ENCODE measurements at places on chromosomes 2 and 18.

DNA sequence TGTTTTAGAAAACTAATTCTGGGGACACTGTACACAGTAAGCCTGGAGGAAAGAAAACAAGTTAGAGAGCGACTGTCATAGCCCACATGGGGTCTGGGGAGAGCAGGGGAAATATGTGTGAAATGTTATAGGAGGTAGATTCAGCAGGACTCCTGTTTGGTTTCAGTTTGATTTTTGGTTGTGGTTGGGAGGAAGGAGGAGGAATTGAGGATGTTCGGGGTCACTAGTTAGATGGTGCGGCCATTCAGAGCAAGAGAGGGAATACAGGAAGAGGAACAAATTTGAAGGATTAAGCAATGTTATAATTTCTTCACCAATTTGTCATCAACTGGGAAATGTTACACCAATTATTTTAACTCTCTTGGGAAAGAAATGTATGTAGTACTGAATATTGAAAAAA is 25.1 kb downstream of the TTC39C start:
- no peak for DNase-seq

- no peak for DNase-seq
Measured at GRCh38 chr2:130913891-130914290, 77.2 kb downstream of the ARHGEF4 start.

DNA sequence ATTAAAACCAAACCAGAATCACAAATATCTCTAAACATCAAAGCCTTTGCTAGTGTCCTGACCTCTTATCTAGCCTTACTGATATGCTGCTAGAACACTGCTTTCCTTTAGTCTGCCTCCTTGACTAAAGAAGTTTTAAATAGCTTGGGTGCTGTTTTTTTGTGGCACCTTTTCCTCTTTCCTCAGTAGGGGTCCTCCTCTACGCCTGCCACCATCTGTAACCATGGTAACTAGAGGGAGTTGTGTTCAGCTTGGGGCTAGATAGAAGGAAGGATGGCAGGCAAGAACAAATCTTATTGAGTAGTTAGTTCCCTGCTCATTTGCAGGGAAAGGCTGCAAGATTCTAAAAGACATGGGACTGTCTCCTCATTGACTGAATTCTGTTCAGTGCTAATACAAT is 86.0 kb downstream of the TAF4B start:
- DNase-seq: no peak

DNA sequence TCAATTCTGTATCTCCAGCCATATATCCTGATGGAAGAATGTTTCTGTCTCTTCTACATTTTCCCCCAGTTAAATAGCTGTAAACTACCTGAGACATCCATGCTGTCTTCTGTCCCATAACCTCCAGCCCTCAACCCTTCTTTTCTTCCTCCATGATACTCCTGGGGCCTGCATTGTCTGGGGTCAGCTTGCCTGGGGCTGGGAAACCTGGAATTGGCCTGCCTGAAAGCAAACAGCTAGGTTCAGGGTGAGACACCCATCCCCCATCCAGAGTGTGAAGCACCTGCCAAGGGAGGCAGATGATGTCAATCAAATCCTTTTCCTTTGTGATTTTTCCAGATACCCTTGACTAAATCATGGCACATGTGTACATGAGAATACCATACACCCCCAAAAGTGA is 313.7 kb upstream of the MGAT5 start:
- DNase-seq: no peak

GRCh38 chr18:48815581-48816324 is 135.0 kb downstream of the SMAD7 start:
- no peak for DNase-seq

Measured in stimulated activated CD4-positive, alpha-beta T cell treated with anti-CD3 and anti-CD28 coated beads, TNF-alpha, amount 100 ng/mL, for 1 hour (primary cell).